H9 (cell line): ENCODE measurements at places on chromosomes 7 and 10.

DNA sequence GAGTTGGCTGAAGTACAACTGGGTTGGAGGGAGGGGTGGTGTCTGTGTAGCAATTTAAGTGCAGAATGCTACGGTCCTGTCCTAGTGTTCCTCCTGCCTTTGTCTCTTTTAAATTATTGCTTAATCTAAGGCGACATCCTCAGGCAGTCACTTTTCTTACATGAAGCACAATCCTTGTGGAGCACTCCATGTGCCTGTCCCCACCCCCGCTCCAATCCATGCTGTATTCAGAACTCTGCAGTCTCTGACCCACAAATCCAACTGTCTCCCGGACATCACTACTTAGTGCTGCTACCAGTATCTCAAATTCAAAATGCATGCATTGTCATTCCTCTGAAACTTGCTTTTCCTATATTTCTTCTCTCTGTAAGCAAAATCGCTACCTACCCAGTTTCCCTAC lies 91.4 kb upstream of the FAM133B start:
- DNase-seq, result no peak

DNA sequence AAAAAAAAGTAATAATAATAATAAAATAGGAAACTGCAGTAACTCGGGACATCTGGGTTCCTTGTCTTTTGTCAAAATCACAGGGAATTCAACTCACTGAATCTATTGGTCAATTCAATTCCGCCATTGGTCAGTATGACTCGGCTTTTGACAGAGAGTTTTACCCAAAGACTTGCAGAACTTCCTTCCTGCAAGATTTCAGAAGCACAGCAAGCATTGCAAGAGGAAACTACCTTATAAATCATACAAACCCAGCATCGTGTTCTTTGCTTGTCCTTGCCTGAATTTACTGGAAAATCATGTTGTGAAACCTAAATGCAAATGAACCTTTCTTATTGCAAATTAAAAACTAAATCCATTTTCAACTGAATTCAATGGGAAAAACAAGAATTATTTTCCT lies 15.5 kb downstream of the KLF6 start:
- DNase-seq, result no peak

DNA sequence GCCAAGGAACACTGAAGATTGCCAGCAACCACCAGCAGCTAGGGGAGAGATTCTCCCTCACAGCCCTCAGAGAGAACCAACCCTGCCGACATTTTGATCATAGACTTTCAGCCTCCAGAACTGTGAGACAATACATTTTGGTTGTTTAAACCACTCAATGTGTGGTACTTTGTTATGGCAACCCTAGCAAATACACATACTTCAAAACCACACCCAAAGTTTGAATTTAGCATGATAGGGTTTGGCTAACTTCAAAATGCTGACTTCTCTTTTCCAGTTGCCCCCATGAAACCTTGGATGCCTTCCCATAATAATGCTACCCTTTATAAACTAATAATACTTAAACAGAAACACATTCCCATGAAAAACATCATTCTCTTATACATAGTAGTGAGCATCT lies 149.8 kb downstream of the DGKI start:
- DNase-seq, result no peak

- DNase-seq, result no peak
These were observed 133.3 kb upstream of the PODXL start for GRCh38 chr7:131689662-131690234.

- DNase-seq, result no peak
These were observed 36.8 kb upstream of the NRP1 start for GRCh38 chr10:33371234-33371633.

DNA sequence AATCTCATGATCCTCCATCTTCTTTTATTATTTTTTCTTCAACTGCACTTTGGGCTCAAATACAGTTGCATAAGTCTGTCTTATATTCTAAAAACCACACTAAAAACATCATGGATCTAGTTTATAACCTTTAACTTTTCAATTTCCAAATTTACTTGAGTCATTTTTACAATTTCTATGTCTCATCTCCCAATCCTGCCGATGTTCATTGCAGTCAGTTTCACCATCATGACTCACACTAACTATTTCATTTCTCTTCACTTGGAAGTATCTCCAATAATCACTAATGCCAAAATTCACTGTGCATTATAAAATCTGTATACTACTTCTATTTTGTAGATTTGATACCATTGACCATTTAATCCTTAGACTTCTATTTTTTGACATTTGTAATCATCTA lies 806.9 kb upstream of the SORCS1 start:
- DNase-seq, result no peak

DNA sequence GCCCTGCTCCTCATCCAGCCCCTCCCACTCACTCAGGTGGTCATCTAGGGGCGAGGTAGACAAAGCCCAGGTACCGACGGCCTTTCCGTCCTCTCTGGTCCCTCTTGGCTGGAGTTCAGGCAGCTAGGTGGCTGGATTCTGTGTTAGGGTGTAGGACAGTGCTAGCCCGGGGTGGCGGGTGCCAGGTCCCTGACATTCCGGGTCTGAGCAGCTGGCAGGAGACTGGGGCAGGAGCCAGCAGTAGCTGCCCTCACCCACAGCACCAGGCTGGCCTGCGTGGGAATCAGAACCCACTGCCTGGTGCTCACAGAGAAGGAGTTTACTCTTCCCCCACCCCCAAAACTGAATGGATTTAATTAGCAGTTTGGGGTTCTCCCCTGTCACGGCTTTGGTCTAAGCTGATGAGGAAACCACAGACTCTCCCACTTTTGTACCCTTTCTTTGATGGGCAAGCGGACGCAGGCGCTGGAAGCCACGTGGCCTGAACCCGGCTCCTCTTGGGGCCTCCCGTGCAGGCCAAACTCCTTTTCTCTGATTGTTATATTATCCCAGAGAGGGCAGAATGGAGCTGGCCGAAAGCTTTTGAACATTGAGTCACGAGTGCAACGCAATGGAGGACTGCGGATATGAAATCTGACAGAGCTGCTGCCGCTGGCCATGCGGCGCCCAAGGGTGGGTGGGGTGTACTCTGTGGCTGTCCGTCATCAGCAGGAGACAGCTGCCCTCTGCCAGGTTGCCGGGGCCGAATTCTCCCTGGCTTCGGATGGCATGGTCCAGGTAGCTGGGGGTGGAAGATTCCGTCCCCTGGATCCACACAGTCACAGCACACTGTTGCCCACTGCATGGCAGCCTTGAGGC lies 12.9 kb upstream of the ZFAND2A start:
- DNase-seq, result no peak

DNA sequence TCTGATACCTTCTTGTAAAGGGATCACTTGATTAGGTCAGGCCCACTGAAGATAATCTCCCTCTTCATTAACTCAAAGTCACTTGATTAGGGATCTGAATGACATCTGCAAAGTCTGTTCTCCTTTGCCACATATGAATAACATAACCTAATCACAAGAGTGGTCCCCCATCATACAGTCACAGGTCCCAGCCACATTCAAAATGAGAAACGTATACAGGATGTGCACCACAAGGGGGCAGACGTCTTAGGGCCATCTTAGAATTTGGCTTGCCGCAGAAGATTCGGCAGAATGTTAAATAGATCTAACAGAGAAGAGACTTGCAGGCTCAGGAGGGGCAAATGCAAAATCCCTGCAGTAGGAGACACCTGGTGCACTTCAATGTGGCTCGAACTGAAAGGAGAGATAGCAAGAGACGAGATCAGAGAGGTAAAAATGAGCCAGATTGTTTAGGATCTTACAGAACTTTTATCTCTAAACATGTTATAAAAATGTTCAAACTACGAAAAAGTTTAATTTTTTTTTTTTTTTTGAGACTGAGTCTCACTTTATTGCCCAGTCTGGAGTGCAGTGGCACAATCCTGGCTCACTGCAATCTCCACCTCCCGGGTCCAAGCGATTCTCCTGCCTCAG lies 10.4 kb upstream of the SMC3 start:
- peak; percentile 69 for DNase-seq

GRCh38 chr10:122471531-122472177 lies 10.3 kb downstream of the HTRA1 start:
- DNase-seq, result no peak

DNA sequence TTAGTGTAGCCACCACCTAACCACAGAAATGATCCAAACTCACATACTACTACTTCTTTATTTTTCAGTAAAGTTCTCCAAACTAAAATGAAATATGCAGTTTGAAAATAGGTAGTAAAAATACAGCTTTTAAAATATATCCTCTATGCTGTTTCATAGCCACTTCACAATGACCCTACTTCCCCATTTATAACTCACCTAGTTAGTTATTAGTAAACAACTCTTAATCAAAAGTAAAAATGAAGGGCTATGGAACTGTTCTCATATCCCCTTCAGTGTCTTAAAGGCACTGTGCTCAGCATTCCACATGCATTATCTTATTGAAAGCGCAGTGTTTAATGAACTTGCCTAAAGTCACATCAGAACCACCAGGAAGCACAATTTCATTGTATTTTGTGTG lies 43.5 kb downstream of the KMT2C start:
- DNase-seq, result no peak

- DNase-seq, result no peak
These were observed 207.6 kb upstream of the KLF6 start for GRCh38 chr10:3992382-3993178.

GRCh38 chr7:157719705-157720655 lies 383.2 kb downstream of the DNAJB6 start:
- DNase-seq, result no peak

DNA sequence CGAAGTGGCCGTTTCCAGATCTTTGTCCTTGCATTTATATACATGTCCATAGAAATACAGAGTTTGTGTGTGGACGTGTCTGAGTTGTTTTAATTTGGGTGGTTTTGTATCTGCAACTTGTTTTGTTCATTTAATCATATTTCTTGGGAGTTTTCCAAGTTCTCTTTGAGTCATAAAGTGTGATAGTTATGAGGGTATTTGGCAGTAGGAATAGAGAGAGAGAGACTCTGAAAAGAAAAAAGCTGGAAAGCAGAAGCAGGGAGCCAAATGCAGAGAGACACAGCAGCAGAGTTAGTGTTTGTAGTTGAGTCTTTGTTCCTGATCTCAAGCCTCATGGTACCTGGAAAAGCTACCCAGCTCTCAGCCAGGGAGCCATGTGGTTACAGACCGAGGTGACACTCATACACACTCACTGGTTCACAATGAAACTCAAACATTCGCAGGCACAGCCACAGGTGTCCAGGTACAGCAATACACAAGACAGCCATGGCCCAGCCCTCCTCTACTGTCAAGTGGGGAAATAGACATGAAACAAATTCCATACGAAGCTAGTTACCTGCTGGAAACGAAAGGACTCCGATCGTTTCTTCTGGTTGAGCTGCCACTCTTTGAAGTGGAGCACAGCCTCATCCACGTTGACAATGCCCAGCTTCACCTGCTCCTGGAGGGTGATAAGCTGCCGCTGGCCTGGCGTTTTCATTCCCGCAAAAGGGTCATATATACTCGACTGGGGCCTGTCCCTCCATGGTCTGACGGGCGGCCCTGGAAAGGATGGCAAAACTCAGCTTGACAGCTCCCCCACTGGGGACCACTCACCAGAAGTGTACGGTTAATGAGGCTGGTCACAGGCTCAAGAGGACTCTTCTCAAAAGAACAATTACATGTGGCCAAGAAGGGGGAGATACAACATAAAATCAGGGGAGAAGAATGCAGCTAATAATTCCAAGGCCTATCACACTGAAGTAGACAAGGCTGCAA lies 33.3 kb upstream of the TM9SF3 start:
- no peak for DNase-seq

DNA sequence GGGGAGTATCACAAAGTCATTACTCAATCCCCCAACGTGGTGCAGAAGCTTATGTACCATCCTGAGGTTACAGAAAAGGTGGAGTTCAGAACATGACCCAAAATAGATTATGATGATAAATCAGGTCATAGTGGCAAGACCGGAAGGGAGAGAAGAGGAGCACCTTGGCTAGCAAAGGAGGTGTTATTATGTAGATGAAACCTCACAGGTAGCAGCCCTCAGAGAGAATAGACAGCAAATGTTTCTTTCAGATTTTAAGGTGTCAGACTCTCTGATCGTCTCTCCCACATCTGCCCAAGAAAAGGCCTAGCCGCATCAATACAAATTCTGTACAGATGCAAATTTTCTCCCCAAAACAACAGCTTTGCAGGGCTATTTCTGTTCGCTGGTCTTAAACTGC lies 88.3 kb upstream of the SEMA3D start:
- no peak for DNase-seq

- DNase-seq, result no peak
These were observed 183.2 kb downstream of the AUTS2 start for GRCh38 chr7:69781412-69781846.

GRCh38 chr10:49187044-49187484 lies 1.1 kb downstream of the TMEM273 start:
- no peak for DNase-seq

GRCh38 chr10:51073453-51074237 lies 642 bp upstream of the PRKG1 start:
- DNase-seq, result peak; percentile 63

DNA sequence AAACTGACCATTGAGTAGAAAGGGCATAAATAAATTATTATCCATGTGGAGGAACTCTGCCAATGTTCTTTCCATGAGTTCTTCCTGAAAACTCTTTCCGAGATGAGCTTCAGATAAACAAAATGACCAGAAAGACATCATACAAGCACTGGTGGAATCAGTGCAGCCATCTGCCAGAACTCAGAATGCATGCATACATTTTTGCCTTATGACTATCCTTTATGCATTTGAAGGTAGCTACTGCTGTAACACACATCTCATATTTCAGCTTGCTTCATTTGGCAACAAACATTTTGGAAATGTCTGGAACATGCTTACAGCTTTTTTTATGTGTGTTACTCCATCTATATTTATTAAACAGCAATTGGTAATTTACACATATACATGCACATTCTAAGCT lies 448.9 kb downstream of the PLXDC2 start:
- no peak for DNase-seq

GRCh38 chr7:9962742-9963141 lies 1010.9 kb upstream of the PHF14 start:
- no peak for DNase-seq

DNA sequence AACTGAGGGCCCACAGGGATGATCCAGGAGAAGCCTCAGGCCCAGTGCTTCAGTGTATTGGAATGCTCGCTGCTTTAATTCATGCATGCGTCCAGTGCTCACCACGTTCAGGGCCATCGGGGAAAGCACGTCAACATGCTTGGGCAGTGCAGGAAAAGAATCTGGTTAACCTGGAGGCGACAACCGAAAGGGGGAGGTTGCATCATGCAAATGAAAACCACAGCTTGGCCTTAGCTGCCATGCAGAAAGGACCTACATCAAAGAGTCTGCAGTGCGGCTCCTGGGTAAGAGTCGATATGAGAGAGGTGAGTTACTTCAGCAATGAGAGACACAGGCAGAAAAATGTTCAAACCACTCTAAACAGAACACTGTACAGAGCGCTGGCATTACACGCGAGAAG lies 440.1 kb downstream of the KCNMA1 start:
- DNase-seq, result no peak

DNA sequence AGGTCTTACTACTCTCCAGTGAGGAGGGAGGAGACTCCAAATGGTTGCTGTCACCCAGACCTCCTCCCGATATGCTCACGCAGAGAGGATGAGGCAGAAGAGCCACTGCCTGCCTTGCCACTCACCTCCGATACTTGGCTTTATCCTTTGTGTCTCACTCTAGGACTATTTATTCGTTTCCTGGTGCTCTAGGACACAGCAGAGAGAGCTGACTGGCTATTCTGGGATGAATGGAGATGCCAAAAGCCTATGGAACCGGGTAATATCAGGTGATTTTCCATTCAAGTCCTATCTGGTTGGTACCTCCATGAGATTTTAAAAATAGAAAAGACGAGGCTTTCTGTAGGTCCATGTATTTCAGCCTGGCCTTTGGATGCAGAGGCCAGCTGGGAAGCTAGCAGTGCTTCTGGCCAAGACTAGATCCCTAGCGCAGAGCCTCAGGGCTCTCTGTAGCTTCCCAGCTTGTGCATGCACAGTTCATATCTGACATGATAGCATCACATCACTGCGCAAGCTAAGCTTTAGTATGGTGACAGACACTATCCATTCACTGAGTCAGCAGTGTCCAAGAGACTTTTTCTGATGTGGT lies 239.0 kb upstream of the ANKRD30A start:
- DNase-seq, result no peak
